Ovary (tissue), 10 donors: ENCODE measurements at places on chromosomes 5 and 9.

- DNase-seq: no peak
- H3K36me3 ChIP-seq: no peaks in the 10 kb centered on the region
- H3K27me3 ChIP-seq: no peaks in the 10 kb centered on the region
- H3K4me1 ChIP-seq: no peaks in the 10 kb centered on the region
These were observed 45.0 kb upstream of the ACO1 start for GRCh38 chr9:32339424-32339823.

DNA sequence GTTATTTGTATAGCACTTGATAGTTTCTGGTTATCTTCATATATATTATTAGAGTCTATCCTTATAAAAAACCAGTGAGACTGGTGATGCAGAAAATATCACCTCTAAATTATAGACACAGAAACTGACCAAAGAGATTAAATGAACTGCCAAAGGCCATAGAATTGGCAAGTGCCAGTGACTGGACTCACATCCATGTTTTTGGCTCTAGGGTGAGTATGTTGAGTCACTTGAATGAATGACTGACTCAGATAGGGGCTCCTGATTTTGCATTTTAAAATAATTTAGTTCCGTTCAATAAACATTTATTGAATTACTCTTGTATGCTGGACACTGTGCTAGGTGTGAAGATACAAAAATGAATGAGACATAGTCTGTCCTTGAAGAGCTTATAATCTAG lies 70.7 kb downstream of the NR2F1 start:
- H3K27me3 ChIP-seq: no peaks in the 10 kb centered on the region
- H3K27ac ChIP-seq: no peak overlapping the region
- DNase-seq: no peak
- no peak overlapping the region for H3K4me3 ChIP-seq
- H3K4me1 ChIP-seq: no peaks in the 10 kb centered on the region

- peak overlapping the region; percentile 81 for H3K27ac ChIP-seq
- H3K4me3 ChIP-seq: peak overlapping the region; percentile 47
- H3K27me3 ChIP-seq: no peaks in the 10 kb centered on the region
- peaks cover 2% of the 10 kb centered on the region for H3K4me1 ChIP-seq
These were observed 471 bp upstream of the GHR start for GRCh38 chr5:42422656-42423280.

GRCh38 chr9:3699883-3700282 lies 174.1 kb upstream of the RFX3 start:
- H3K4me1 ChIP-seq: no peaks in the 10 kb centered on the region
- no peak for DNase-seq
- no peak overlapping the region for H3K27ac ChIP-seq
- no peak overlapping the region for H3K4me3 ChIP-seq

DNA sequence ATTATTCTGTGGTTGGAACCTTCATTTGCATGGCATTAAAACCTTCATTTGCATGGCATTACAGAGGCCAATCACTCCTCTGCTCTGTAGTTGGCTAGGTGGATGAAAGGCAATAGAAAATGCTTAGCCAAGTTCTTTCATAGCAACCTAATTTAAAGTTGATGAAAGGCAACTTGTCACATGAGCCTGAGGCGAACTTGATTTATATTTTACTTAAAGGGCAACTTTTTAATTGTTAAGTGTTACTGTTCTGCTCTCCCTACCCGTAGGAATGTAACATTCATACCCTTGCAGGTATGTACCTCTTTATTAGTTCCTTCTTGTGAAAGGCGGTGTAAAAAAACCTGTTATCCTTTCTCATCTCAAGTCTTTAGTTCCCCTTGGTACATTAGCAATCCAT lies 7.9 kb upstream of the ERMP1 start:
- peaks cover 8% of the 10 kb centered on the region for H3K4me1 ChIP-seq
- no peaks in the 10 kb centered on the region for H3K36me3 ChIP-seq
- DNase-seq: no peak
- no peaks in the 10 kb centered on the region for H3K27me3 ChIP-seq

DNA sequence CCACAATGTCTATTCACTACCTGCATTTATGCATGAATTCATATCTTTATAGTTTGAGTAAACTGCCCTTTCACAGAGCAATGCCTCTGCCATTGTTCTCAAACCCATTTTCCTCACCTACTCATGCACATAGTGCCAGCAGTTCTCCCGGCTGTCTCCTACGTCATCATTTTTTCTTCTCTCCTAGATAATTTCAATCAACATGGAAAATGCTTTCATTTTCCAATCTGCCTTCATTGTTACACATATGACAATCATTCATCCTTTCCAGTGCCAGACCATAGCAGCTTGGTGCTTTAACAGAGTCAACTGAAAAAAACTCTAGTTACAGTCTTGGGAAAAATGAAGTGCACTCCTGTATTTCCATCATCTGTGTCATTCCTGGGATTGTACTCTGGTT lies 514.8 kb upstream of the CTNND2 start:
- no peaks in the 10 kb centered on the region for H3K27me3 ChIP-seq
- no peaks in the 10 kb centered on the region for H3K36me3 ChIP-seq
- H3K4me1 ChIP-seq: no peaks in the 10 kb centered on the region
- DNase-seq: no peak
- H3K27ac ChIP-seq: no peak overlapping the region

GRCh38 chr5:40404613-40405012 lies 275.1 kb upstream of the PTGER4 start:
- H3K27ac ChIP-seq: no peak overlapping the region
- H3K4me3 ChIP-seq: no peak overlapping the region
- DNase-seq: no peak
- H3K27me3 ChIP-seq: no peaks in the 10 kb centered on the region
- H3K36me3 ChIP-seq: no peaks in the 10 kb centered on the region

GRCh38 chr5:56064984-56065383 lies 70.2 kb upstream of the IL6ST start:
- no peak for DNase-seq
- no peaks in the 10 kb centered on the region for H3K27me3 ChIP-seq
- H3K27ac ChIP-seq: no peak overlapping the region
- H3K4me3 ChIP-seq: no peak overlapping the region
- no peaks in the 10 kb centered on the region for H3K4me1 ChIP-seq

DNA sequence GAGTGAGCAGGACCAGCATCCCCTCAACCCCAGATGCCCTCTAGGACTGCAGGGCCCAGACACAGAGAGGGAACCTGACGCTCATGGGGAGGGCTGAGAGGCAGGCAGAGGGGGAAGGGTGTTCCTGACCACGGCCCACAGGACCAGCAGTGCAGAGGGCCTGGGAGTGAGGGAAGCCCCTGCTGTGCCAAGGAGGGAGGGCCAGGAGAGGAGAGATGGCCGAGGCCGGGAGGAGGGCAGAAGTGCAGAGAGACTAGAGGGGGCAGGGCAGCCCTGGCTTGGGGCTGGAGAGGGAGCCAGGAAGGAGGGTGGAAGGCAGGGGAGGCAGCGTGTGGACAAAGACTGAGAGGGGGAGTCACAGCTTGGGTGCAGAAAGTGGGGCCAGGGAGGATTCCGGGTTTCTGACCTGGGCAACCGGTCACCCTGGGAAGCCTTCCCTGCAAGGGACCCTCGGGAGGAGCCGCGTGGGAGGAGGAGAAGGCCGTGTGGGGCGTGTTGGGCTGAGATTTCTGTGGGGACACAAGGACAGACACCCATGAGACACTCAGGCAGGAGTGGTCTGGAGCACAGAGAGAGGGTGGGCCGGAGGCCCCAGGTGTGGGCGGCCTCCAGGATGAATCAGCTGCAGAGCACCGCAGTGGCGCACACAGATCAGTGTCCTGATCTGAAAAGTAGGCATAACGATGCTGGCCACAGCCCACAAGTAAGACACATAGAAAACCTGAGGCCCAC lies 117.5 kb downstream of the ADAMTS2 start:
- H3K27me3 ChIP-seq: no peaks in the 10 kb centered on the region
- peaks cover 13% of the 10 kb centered on the region for H3K4me1 ChIP-seq
- no peaks in the 10 kb centered on the region for H3K36me3 ChIP-seq
- H3K27ac ChIP-seq: no peak overlapping the region

DNA sequence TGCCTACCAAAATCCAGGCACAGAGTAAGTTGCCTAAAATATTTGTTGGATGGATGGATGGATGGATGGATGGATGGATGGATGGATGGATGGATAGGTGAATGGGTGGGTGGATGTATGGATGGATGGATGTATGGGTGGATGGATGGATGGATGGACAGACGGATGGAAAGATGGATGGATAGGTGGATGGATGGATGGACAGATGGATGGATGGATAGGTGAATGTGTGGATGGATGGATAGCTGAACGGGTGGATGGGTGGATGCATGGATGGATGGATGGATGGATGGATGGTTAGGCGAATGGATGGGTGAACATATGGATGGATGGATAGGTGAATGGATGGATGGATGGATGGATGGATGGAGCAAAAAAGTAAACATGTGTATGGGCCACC lies 131.9 kb downstream of the GABBR2 start:
- no peak for DNase-seq
- no peaks in the 10 kb centered on the region for H3K27me3 ChIP-seq
- no peaks in the 10 kb centered on the region for H3K36me3 ChIP-seq
- H3K4me3 ChIP-seq: no peak overlapping the region
- no peak overlapping the region for H3K27ac ChIP-seq

DNA sequence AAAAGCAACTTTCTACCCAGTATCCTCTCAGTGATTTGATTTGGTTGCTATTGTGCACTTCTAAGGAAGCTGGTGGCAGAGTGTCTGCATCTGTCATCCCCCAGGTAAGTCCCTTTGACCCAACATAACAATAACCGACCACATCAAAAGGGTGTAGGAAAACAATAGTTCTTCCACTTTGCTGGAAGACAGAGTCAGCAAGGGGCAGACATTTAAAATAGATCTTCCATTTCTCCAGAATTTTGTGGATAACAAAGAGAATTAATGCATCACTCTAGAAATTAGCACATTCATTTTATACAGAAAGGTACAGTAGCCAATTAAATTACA lies 177.5 kb downstream of the EBF1 start:
- H3K4me3 ChIP-seq: no peak overlapping the region
- H3K4me1 ChIP-seq: no peaks in the 10 kb centered on the region
- H3K36me3 ChIP-seq: no peaks in the 10 kb centered on the region
- no peaks in the 10 kb centered on the region for H3K27me3 ChIP-seq
- H3K27ac ChIP-seq: no peak overlapping the region
- DNase-seq: no peak

- no peaks in the 10 kb centered on the region for H3K27me3 ChIP-seq
- H3K4me1 ChIP-seq: peaks cover 20% of the 10 kb centered on the region
- peak; percentile 53 for DNase-seq
- no peak overlapping the region for H3K4me3 ChIP-seq
These were observed 4.1 kb downstream of the AKNA start for GRCh38 chr9:114383521-114384231.

GRCh38 chr9:81687521-81688261 lies 1.7 kb downstream of the TLE1 start:
- H3K4me1 ChIP-seq: no peaks in the 10 kb centered on the region
- peak overlapping the region; percentile 91 for H3K4me3 ChIP-seq
- peak; percentile 65 for DNase-seq
- H3K36me3 ChIP-seq: no peaks in the 10 kb centered on the region

- H3K36me3 ChIP-seq: no peaks in the 10 kb centered on the region
- H3K4me1 ChIP-seq: no peaks in the 10 kb centered on the region
- no peak overlapping the region for H3K27ac ChIP-seq
- no peaks in the 10 kb centered on the region for H3K27me3 ChIP-seq
These were observed 16.1 kb downstream of the GFI1B start for GRCh38 chr9:132994410-132995120.

DNA sequence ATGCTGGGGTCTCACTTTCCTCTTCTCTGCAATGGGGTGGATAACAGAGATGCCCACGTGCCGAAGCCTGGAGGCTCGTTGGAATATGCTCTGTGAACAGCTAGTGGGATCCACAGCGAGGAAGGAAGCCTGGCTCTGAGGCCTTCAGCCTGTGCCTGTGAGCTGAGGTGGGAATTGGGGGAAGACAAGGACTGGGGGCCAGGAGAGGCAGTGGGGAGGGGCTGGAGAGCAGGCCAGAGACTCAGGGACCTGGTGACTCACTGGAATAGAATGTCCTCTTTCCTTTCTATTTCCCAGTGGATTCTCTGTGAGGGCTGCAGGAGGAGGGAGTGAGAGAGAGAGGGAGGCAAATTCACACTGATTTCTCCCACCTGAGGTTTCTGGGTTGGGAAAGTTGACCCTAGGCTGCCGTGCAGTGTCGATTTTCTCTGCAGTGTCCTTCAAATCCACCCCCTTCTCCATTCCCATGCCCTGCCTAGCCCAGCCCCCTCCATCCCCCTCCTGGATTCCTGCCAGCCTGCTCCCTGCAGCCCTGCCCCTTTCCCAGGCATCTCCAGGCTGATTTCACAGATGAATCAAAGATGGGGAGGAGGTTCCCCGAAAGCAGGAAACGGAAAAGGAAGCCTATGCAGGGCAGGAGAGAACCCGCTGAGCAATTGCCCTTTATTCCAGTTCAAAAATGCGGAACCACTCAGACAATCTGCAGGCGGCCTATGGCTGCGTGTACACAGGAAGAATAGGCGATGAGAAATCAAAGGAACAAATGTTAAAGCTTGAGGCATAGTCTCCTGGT lies 1.4 kb upstream of the SPAAR start:
- no peak overlapping the region for H3K4me3 ChIP-seq
- no peaks in the 10 kb centered on the region for H3K27me3 ChIP-seq
- DNase-seq: peak; percentile 82
- peaks cover 43% of the 10 kb centered on the region for H3K4me1 ChIP-seq

- no peaks in the 10 kb centered on the region for H3K4me1 ChIP-seq
- H3K27ac ChIP-seq: no peak overlapping the region
- no peak overlapping the region for H3K4me3 ChIP-seq
- no peak for DNase-seq
- no peaks in the 10 kb centered on the region for H3K36me3 ChIP-seq
- no peaks in the 10 kb centered on the region for H3K27me3 ChIP-seq
These were observed 212.5 kb downstream of the RAB3C start for GRCh38 chr5:58795327-58795726.

DNA sequence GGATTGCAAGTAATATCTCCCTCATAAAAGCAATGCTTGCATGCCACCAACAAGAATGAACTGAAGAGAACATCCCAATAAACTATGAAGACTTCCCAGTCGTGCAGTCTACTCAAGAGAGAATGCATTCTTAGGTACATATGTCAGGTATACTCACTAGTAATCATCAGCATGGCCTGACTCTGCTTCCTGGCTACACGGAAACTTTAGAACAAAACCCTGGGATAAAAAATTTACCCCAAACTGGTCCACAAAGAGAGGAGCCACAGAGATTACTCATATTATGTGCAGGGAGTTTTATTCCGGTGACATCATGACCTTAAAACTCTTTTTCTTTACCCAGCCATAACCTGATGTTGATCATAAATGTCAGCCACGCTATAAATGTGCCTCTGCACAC lies 57.5 kb upstream of the PAPPA start:
- no peaks in the 10 kb centered on the region for H3K4me1 ChIP-seq
- DNase-seq: no peak
- no peaks in the 10 kb centered on the region for H3K27me3 ChIP-seq
- H3K4me3 ChIP-seq: no peak overlapping the region

- no peaks in the 10 kb centered on the region for H3K27me3 ChIP-seq
- H3K4me3 ChIP-seq: no peak overlapping the region
- no peaks in the 10 kb centered on the region for H3K4me1 ChIP-seq
- DNase-seq: no peak
These were observed 117.5 kb upstream of the ZNF366 start for GRCh38 chr5:72624641-72625236.

GRCh38 chr9:128276008-128276573 lies at the start of gene SWI5:
Gene SWI5, plus strand, starts transcription at chr9:128276276.
- H3K4me3 ChIP-seq: peak within 1 kb of the TSS; percentile 93
- H3K27ac ChIP-seq: peak within 1 kb of the TSS; percentile 85
- H3K4me1 ChIP-seq: peaks cover 5% of the 10 kb centered on the region
- H3K36me3 ChIP-seq: no peaks in the 10 kb centered on the region
